ENCODE measurements at places on chromosomes 4 and X.

- DNase-seq = peak; percentile 45
Observed at GRCh38 chrX:40278340-40279090, 180.8 kb upstream of the BCOR start.

GRCh38 chrX:43657671-43658070 lies 1.6 kb downstream of the MAOA start:
- no peak for DNase-seq

- no peak for DNase-seq
Observed at GRCh38 chr4:38738940-38739803, 43.6 kb downstream of the TLR10 start.

GRCh38 chr4:94831607-94832006 lies 73.9 kb downstream of the BMPR1B start:
- no peak for DNase-seq
